ENCODE measurements at places on chromosomes 2 and 18.

DNA sequence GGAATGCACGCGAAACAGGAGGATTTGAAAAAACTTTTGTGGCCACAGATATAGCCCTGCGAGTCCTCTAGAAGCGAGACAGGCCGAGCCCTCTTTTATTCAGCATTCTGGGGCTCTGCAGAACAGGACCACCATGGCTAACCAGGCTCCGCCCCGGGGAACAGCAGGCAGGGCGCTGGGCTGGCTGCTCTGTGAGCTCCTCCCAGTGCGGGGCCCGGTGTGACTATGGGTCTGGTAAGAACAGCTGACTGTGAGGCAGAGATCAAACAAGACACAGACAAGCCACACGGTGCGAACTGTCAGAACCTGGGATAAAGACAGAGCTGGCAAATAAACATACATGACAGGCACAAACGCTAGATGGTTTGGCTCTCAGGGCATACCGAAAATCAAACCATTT, 15.5 kb downstream of the PXDN start:
- DNase-seq: no peak

DNA sequence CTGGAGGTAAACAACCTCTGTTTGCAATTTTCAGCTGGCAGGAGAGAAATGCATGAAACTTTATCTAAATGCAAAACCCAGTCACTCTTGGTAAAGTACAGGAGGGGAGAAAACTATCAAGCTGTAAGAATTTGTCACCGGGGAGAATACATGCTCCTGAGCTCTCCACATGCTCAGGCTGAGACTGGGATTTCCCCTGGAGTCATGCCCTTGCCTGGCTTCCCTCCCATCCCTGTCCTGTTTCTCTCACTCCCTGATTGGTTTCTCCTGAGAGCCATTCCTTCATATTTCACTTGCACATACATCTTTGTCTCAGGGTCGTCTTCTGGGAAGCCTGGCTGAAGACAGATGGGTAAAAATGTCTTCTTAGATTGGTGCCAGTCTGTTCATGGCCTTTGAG, 52.9 kb upstream of the SPATS2L start:
- no peak for DNase-seq

GRCh38 chr2:96241900-96242611, 23.7 kb downstream of the TMEM127 start:
- DNase-seq: peak; percentile 55

- DNase-seq: no peak
Observed at GRCh38 chr18:76875390-76876325, 53.3 kb downstream of the ZNF236 start.

DNA sequence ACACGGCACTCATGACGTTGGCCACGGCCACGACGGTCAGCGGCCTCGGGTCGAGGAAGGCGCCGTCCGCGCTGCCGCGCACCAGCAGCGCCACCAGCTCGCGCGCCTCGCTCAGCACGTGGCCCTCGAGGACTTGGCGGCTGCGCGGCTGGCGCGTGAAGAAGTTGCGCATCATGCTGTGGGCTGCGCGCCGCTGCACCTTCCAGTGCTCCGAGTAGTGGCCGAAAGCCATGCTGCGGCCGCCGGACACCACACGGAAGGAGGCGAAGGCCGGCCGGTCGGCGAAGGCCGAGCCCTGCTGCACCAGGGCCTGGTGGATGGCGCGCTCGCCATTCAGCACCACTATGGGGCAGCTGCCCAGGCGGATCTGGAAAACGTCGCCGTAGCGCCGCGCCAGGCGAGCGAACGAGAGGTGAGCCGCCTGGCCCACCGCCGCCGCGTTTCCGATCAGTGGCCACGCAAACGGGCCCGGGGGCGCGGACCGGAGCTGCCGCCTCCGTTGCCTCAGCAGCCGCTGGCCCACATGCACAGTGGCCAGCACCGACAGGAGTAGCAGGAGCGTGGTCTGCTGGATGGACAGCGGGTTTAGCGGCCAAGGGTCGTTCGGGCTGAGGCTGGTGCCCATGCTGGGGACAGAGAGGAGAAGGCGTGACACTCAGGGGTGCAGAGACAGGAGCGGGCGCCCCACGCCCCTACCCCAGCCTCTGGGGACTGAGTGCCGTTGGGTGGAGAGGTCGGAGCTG, 1.0 kb downstream of the CYP1B1 start:
- peak; percentile 31 for DNase-seq

- DNase-seq: no peak
Observed at GRCh38 chr2:142220239-142220638, 89.4 kb upstream of the LRP1B start.

- DNase-seq: no peak
Observed at GRCh38 chr18:48539406-48540250, 797 bp downstream of the CTIF start.

DNA sequence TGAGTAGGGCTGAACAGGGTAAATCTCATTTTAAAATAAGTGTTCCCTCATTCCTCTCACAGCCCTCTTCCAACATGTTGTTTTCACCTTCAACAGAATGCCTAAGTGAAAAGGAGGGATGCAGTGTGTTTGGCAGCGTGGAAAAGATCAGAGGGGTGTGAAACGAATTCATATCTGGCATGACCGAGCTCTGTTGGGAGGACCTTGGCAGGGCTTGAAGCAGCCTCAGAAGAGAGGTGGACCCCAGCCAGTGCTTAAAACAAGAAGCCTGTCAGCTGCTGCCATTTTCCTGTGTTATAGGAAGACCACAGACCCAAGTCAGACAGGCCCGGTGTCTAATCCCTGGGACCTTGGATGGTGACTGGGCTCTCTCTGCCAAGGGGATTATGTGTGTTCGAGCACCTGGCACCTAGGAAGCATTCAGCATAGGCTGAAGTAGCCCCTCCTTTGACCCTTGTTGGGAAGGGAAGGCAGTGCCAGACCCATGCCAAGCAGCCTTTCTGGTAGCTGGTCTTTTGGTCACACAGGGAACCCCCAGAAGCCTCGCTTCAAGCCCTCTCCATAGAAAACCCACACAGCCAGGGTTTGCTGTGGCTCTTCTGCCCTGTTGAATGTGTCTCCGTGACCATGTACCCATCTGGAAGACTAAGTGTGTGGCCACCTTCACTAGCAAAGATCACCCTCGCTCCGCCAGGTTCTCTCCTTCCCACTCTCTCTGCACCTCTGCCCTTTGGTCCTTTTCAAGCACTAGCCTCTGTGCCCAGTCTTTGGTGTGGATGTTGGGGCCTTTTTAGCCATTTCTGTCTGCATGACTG, 87.5 kb upstream of the ST3GAL5 start:
- no peak for DNase-seq

GRCh38 chr2:12381543-12382325, 335.0 kb upstream of the TRIB2 start:
- no peak for DNase-seq

GRCh38 chr2:228446734-228447133, 265.2 kb upstream of the SPHKAP start:
- no peak for DNase-seq

DNA sequence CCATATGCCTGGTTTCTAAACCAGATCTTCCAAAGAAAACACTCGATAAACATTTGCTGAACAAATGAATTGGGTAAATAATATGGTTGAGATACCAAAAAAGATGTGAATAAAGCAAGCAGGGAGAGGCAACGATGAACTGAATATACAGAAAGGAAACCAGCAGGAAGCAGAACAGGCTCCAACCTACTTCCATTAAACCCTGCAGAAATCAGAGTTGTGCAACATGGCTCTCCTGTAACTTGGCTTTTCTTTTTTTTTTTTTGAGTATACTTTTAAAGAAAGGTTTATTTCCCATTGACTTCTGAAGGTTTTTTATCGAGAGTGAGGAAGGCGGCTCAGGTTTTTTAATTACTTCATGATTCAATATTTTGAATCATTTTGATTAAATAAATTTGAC, 23.5 kb downstream of the ITSN2 start:
- DNase-seq: no peak

- no peak for DNase-seq
Observed at GRCh38 chr2:231688719-231689118, 19.6 kb upstream of the PTMA start.

DNA sequence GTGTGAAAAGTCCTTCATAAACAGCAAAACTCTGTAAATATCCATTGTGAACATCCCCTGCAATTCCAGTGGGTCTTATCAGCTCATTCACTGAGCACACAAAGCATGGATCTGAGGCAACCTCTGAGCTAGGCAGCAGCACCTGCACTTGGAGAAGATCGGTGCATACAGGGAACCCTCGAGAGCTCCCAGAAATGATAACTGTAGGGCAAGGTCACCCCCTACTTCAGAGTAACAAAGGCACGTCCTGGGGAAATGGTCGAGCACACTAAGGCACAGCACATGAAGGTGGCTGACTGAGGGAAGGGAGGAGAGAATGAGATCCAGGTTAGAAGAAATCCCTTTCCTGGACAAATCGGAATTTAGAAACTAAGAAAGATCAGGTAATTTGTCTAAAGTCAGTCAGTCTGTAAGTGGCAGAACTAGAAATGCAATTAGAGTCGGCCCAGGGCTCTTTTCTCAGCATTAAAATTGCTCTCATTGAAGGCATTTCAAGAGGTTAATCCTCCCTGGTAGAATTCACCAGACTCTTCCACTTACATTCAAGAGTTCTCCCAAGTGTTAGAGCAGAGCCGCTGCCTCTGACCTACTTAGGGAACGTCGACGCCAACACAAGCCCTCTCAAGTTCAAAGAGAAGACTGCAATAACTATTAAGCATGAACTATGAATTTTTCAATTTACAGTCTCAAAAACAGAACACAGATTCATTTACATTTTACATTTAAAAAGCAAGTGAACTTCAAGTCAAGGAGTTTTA, 45.9 kb downstream of the PXDN start:
- DNase-seq: no peak

DNA sequence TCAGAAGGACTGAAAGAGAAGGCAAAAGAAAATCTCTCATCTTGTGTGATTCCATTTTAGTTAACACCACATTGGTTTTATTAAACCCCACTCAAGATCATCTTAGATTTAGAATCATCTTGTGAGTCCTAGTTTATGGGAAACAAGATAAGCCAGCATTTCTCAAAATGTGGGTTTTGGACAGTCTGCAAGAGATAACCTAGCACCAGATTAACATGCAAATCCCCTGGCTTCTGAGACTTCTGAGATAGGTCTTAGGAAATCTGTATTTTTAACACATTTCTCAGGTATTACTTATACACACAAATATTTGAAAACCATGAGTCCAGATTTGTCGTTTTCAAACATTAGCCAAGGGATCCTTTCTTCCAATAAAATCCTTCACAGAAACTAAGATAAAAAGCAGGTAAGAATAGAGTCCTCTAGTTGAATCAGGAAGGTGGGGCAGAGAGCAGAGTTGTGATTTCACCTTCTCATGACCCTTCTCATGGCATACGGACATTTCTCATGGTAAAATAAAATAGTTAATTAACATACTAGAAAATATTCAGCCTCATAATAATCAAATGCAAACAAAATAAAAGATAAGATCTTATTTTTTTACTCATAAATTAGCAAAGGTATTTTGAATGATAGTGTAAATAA, 287.2 kb upstream of the FN1 start:
- no peak for DNase-seq

All from activated naive CD4-positive, alpha-beta T cell treated with anti-CD3 and anti-CD28 coated beads, Interleukin-2, amount 50 U/mL, for 72 hours (primary cell).